ENCODE measurements at places on chromosomes 6 and 20.
A peak's percentile ranks its signal among the peaks of the same experiment; 100 is the strongest.

DNA sequence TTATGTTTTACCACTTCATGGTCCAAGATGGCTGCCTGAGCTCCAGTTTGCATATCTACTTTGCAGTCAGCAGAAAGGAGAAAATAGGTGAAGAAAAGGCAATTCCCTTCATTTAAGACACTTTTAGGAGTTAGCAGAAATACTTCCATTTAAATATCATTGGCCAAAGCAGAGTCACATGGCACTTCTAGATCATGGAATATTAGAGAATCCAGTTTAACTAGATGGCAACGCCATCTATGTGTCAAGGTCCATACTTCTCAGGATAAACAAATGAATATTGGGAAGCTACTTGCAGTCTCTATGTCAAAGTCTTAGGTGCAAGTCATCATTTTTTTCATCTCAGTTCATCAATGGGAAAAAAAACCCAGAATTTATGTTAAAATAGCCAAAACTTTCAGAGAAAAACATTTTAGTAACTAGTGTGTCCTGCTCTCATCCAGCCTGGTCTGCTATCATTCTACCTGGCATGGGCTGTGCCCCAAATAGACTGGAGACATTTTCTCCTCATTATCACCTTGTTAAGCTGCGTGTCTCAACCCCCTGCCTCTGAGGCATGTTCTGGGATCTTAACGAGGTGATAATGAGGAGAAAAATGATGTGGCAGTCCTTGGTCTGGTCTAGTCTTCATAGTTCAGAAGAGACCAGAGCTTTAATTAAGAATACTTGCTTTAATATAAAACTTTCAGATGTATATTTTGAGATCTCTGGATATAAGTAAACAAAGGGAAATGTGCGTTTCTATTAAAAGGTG is 227.3 kb downstream of the TBX18 start:
- DNase-seq = no peak

GRCh38 chr6:42251911-42252637 is 34.4 kb upstream of the MRPS10 start:
- no peak for DNase-seq

GRCh38 chr6:125888989-125889656 is 67.4 kb upstream of the HINT3 start:
- no peak for DNase-seq

DNA sequence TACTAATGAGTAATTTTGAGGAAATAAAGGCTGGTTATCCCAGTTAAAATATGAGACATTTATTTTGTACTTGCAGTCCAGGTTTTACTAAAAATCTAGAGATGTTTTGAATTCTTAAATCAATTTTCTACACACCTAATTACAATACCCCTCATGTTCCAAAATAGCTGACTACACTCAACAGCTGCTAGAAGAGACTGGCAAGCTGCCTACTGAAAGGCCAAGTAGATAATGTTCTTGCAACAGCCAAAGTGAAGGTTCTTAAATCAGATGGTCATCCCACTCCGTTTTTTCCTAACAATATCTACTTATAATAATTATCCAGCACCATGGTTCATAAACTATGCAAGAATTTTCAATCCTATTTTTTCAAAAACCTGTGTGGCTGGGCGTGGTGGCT is 69.0 kb downstream of the DTNBP1 start:
- DNase-seq = no peak

- no peak for DNase-seq
Observed at GRCh38 chr6:20870493-20870892, 336.2 kb downstream of the CDKAL1 start.

- no peak for DNase-seq
Observed at GRCh38 chr20:19070681-19071445, 141.6 kb upstream of the SLC24A3 start.

DNA sequence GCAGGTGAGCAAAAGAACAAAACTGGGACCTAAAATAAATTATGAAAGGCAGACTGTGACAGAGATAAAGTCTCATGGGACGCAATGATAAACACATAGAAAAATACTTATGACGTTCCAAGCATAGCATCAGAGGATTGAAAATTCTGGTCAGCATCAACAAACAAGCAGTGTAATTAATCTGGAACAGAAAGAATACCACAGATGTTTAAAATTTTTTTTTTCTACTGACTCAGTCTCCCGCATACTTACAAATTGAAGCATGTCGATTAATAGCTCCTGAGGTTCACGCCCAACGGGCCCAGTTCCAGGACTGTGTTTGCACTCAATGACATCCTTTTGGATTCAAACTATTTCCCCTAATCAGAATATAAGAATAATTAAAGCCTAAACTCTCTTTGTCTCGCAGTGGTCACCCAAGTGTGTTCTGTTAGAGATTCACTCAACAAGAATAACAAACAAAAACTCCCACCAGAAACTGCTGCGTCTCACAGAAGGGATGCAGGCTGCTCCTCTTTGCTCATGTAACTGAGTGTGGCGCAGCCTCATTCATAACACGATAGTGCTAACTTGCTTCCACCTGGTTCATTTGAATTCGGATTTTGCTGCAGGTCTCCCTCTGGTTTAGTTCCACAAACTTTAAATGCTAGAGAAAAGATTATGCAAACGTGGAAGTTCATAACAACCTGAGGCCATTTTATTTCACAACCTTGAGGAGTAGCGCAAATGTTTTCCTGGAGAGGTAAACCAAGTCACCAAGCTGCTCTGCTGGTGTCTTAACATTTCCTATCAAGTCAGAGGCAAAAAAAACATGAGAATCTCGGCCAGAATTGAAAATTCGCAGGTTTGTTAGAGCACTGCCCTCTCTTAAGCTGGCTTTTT is 69.0 kb upstream of the CITED2 start:
- DNase-seq = no peak

DNA sequence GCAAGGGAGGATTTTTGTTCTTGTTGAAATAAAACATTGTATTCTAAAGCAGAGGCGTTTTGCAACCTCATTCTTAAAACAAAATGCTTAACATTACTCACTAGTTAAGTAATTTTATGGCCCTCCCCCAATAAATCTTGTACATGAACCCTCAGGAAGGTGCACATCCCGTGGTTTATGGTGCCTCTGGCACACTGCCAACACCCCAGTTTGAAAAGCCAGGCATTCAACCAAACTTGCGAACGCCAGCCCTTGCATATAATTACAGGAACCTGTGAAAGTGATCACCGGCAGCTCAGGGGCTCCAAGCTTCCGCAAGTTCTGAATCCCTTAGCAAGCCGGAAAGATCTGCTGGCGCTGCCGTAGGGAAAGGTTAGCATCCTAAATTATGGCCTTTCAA is 1109.0 kb upstream of the FLRT3 start:
- DNase-seq = no peak

DNA sequence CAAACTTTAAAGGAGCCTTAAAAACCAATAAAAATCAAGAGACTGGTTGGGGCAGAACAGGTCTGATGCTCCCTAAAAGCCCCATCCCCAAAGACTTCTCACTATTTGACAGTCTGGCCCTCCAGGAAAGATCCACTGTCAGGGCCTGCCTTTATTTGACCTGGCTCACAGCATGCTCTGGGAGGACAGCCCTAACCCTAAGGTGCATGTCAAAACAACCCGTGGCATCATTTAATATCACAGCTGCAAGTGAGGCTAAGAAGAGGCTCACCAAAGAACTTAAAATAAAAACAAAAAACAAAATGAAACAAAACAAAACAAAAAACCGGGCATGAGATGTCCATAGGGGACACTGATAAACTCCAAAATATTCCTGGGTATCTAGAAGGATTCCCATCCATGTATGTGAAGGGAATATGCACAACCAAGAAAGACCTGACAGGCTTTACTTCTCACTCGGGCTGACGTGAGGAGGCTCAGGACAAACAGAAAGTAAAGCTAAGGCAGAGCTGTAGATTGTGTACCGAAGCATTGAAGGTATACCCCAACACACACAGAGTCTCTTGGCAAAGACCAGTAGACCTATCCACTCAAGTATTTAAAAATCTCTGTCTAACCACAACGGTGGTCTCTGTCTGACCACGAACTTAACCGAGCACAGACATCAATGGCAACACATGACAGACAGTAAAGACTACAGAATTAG is 57.3 kb downstream of the AHI1 start:
- no peak for DNase-seq

DNA sequence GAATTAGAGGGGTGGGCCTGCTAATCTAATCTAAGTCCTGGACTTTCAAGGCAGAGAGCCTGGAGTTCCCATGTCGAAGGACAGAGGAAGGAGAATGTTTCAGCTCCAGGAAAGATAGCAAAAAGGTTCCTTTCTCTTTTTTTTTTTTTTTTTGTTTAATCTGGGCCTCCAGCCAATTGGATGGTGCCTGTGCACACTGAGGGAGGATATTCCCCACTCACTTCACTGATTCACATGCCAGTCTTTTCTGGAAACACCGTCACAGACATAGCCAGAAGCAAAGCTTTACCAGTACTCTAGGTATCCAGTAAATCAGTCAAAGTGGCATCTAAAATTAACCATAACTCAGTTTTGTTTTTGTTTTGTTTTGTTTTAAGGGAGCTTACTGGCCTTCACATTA is 721.1 kb downstream of the TENT5A start:
- no peak for DNase-seq

- no peak for DNase-seq
Observed at GRCh38 chr6:10451828-10452509, 37.1 kb upstream of the TFAP2A start.

GRCh38 chr6:79780881-79781280 is 149.8 kb downstream of the SH3BGRL2 start:
- no peak for DNase-seq

DNA sequence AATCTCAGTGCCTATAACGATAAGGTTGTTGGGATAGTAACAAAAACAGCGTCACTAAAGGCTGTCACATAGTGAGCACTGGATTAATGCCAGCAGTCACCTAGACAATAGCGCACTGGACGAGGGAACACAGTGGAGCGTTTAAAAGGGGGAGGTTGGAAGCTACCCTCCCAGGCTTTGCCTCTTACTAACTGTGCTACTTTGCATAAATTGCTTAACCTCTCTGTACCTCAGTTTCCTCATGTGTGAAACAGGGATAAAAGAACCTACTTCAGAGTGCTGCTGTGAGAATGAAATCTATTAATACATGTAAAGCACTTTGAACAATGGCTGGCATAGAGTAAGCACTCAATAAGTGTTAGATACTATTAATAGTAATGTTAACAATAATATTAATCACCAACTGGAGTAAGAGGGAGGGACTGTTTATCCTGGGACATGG is 10.5 kb downstream of the BCL2L1 start:
- DNase-seq = no peak

GRCh38 chr6:30267423-30267822 is 54.2 kb upstream of the TRIM26 start:
- no peak for DNase-seq

- no peak for DNase-seq
Observed at GRCh38 chr6:6712449-6713403, 124.2 kb downstream of the LY86 start.

DNA sequence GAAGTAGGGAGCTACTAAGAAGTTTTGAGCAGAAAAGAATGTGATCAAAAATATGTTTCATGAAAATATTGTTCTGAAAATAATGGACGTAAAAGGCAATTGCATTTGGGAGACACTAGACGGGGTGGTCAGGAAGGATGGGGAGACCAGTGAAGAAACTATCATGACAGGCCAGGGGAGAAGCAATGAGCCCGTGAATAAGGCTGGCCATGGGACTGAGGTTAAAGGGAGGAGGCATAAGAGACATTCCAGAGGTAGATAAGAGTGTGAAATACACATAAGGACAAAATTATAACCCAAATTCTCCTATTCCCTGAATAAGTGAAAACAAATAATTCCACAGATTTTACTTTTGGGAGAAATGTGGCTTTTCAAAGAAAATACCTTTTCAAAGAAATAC is 51.7 kb downstream of the MARCKS start:
- DNase-seq = no peak

DNA sequence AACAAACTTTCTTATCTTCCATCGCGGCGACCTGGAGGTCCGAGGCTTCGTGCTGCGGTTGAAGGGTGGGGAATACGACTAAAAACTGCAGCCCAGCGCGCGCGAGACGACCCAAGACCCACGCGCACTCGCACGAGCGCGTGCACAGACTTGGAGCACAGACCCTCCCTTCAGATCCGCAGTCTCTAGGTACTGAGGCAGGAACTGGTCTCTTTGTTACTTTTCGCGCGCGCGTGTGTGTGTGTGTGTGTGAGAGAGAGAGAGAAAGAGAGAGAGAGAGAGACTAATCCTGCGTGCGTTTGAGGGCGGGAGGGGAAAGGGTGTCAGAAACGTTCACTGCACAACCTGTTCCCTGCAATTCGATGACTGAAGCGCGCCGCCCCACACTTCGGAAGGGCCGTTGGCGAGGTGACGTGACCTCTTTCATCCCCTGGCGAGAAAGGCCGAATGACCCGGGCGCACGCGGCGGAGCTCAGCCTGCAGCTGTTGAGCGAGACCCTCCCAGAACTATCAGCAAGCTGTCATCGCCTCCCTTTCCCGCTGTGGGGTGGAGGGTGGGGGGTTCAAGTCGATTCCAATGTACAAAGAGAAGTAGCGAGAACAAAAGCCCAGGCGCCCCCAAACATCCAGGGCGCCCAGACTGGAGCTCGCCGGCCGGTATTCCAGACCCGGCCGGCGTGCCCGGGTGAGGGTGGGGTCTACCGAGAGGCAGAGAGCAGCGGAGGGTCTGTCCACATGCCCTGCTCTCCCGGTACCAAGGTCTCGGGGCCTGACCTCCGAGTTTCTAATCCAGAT is 1.5 kb upstream of the TUBB2B start:
- DNase-seq = peak; percentile 27

- DNase-seq = no peak
Observed at GRCh38 chr6:22808466-22808865, 239.1 kb downstream of the HDGFL1 start.

- DNase-seq = no peak
Observed at GRCh38 chr6:156912431-156912830, 135.3 kb downstream of the ARID1B start.

- no peak for DNase-seq
Observed at GRCh38 chr6:167968091-167968490, 29.4 kb upstream of the KIF25 start.

DNA sequence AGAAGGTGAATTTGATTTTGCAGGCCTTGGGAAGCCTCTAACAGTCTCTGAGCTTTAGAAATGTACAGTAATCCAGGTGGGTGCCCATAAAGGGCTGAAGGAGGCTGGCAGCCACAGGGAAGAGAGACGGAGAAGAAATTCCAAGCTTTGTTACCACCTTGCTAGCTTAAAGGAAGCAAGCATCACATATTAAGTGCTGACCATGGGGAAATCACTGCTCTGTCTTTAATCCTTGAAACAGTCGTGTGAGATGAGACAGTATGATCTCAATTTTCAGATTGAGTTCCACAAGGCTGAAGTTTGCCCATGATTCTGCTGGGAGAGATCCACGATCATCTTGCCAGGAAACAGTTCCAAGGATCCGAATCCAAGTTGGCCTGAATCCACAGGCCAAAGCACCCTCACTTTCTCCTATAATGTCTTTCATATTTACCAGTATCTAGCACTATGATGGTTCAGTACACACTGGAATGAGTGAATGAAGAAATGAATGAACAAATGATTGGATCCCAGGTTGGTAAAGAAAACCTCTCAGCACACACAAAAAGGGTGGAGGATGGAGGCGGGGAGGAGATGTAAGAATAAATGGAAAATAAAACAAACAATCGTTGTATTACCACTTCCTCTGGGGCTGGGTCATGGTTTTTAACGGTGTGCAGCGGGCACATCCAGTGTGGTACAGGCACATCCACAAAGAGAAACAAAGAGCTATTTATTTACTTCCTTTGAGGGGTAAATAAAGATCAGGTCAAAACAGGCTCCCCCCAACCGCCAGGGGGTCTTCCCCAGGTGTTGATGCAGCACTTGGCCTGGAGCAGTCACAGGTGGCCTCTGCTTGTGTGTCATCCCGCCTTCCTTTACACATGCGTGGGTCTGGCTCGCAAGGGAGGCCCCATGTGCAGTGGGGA is 28.2 kb upstream of the TAF8 start:
- peak; percentile 50 for DNase-seq
